ENCODE measurements at places on chromosomes 6 and 20.

- no peak for DNase-seq
These were observed 47.5 kb downstream of the RALGAPA2 start for GRCh38 chr20:20664795-20665589.

DNA sequence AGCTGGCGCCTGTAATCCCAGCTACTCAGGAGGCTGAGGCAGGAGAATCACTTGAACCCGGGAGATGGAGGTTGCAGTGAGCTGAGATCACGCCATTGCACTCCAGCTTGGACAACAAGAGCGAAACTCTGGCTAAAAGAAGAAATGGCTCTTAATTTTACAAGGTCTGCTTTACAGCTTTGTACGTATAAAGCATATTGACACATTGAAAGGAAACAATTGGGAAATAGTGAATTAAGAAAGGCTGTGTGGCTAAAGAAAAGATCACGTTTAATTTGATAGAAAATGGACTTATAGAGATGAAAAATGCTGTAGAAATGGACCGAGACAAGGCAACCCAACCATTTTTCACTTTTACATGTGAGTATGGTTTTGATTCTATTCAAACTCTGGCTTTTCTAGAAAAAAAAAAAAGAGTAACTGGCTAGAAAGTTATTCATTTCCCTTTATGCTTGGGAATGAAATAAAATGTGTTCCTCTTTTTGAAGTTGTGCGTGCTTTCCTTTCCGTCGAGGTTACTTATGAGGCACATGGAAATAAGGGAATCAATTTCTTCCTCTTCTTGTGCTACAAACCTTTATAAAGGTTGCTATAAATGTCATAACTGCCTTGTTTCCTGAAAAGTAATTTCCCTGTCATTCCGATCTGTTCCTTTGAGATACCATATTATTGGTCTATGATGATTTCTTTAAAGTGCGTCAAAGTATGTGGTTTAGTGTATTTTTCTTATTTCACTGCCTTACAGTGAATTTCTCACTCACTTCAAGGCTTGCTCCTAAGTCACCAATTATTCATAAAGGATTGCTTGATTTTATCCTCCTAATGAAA, 29.4 kb downstream of the PFDN4 start:
- DNase-seq = no peak

- DNase-seq = no peak
These were observed 6.0 kb downstream of the ANKRD60 start for GRCh38 chr20:58222446-58222845.

- no peak for DNase-seq
These were observed 5.3 kb upstream of the ZNF184 start for GRCh38 chr6:27478141-27478705.

DNA sequence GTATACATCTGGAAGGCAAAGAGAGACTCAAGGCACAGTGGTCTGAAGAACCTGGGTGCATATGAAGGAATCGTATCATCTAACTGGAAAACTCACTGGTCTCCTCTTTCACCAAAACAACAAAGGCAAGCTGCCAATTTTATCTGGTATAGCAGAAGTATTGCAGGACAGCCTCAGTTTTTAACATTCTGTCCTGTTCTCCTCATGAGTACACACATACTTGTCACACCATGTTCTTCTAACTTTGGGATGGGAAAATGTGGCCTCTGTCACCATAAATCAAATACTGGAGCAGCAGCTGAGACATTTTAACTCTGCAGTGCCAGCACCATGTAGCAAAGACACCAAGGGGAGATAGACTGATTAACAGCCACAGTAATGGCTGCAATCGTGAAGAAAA, 199.1 kb upstream of the CNR1 start:
- no peak for DNase-seq

DNA sequence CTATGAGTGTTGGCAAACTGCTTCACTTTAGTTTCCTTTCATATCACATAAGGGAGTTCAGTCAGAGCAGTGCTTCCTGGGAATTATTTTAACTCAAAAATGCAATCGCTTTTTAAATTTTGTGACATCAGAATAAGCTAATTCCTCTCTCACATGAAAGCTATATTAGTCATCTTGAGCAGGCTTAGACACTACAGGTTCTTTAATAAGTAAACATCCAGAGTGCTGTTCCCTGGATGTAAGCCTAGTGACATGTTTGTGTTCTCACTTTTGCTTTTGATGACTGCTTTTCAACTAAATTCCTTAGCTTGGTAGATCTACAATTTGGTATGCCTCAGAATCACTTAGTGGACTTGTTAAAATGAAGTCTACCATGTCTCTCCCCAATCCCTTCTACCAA, 252.7 kb upstream of the POU3F2 start:
- DNase-seq = no peak

DNA sequence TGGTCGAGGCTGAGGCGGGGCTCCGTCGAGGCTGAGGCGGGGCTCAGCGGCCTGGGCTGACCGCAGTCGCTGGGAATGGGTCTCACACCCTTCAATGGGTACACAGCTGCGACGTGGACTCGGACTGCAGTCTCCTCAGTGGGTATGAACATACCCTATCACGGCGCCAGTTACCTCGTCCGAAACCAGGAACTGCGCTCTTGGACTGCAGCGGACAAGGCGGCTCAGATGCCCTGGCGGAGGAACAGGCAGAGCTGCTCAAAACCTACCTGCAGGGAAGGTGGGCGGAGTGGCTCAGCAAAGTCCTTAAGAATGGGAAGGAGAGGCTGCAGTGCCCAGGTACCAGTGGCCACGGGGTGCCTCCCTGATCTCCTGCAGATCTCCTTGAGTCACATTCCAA, 14.2 kb downstream of the HLA-A start:
- no peak for DNase-seq

- DNase-seq = no peak
These were observed 104.4 kb downstream of the MANEA start for GRCh38 chr6:95681736-95682135.

- no peak for DNase-seq
These were observed 231.2 kb downstream of the DOK5 start for GRCh38 chr20:54706581-54706980.

- DNase-seq = no peak
These were observed 242.5 kb downstream of the PREX1 start for GRCh38 chr20:48585061-48585870.

DNA sequence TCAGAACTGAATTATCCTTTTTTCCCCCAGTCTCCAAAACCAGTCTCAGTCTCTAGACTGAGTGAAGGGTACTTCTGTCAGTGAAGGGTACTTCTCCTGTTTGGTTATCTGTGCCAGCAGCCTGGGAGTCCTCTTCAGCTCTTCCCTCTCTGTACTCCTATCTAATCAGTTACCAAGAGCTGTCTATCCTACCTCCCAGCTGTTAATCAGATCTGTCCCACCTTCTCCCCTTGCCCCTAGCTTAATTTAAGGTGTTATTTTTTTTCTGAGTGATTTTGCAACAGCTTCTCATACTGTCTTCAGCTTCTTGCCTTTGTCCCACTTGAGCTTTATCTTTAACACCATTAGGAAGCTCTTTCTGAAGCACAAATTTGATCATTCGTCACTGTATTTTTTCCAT, 491.9 kb upstream of the SOX4 start:
- DNase-seq = no peak

- DNase-seq = no peak
These were observed 91.5 kb upstream of the SASH1 start for GRCh38 chr6:148250975-148251685.

- no peak for DNase-seq
These were observed 612.3 kb upstream of the ZNF337 start for GRCh38 chr20:26308961-26309360.

- no peak for DNase-seq
These were observed 10.0 kb downstream of the CITED2 start for GRCh38 chr6:139364302-139364981.

DNA sequence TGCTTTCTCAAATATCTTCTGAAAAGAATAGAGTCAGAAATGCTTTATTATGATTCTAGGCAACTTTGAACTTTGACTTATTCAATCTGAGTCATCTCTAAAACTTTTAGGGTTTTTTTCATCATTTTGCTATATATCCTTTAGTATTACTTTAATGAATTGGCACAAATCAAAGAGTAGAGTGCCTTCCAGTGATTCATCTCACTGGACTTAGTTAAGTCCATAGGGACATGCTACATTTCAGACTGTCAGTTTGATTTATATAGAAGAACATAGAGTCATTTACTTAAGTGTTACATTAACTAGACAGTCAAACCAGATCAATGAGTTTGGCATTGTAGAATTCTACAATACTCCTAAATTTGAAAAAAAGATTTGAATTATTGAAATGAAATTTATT, 1235.7 kb upstream of the MAP3K7 start:
- no peak for DNase-seq

All from ureter (tissue), 1 donor.